ENCODE measurements at places on chromosomes 5 and 9.

GRCh38 chr5:134446938-134447337 is 35.3 kb upstream of the CDKN2AIPNL start:
- no peak for DNase-seq

- no peak for DNase-seq
Measured at GRCh38 chr5:140213370-140213983, 38.5 kb downstream of the CYSTM1 start.

- no peak for DNase-seq
Measured at GRCh38 chr9:97737429-97737828, 40.3 kb upstream of the XPA start.

- DNase-seq: peak; percentile 22
Measured at GRCh38 chr9:93267091-93267541, 83.2 kb downstream of the WNK2 start.

GRCh38 chr5:79746642-79747569 is 57.3 kb downstream of the CMYA5 start:
- DNase-seq: no peak

GRCh38 chr9:89177944-89178829 is at the start of gene SHC3:
Gene SHC3, minus strand, starts transcription at chr9:89178818. Its CDS starts 358 bp downstream, at chr9:89178460.
- DNase-seq: peak; percentile 37

Measured in activated T-cell treated with anti-CD3 and anti-CD28 coated beads, Interleukin-2, amount 50 U/mL, for 24 hours (primary cell).